Upper lobe of left lung (tissue), 6 donors: ENCODE measurements at places on chromosomes 16 and 17.

DNA sequence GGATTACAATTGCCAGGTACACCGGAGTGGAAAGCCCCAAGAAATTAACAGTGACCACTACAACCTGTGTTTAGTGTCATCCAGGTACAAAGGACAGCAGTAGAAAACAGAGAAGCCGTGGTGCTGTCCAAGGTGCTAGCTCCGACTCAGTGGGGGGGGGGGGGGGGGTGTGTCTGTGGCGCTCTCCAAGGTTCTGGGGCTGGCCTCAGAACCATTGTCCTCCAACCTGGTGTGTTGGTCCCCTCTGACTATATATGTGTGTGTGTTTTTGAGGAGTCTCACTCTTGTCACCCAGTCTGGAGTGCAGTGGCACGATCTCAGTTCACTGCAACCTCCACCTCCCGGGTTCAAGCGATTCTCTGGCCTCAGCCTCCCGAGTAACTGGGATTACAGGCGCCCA is 5.8 kb upstream of the ZNF23 start:
- no peak for DNase-seq
- H3K27ac ChIP-seq = no peak overlapping the region
- peaks cover 5% of the 10 kb centered on the region for H3K4me1 ChIP-seq

DNA sequence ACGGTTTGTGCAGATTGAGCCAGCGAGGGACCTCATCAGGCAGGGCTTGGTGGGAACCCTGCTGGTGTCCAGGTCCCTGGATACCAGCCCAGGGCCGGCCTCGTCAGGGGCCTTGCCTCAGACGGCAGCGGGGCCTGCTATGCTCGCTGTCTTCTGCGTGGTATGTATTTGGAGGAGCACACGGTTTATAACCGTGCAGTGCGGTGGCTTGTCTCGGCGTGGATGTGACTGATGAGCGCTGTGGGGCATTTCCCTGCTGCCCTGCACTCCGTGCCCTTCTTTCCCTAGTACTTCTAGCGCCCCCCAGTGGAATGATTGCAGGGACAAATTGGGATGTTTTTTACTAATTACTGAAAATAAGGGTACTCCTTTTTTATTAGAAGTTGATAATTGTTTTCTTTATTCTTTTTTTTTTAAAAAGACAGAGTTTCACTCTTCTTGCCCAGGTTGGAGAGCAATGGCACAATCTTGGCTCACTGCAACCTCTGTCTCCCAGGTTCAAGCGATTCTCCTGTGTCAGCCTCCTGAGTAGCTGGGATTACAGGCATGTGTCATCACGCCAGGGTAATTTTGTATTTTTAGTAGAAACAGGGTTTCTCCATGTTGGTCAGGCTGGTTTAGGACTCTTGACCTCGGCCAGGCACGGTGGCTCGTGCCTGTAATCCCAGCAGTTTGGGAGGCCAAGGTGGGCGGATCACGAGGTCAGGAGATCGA is 15.3 kb downstream of the TBCD start:
- no peaks in the 10 kb centered on the region for H3K4me1 ChIP-seq
- H3K27ac ChIP-seq = no peak overlapping the region
- no peak overlapping the region for H3K4me3 ChIP-seq
- DNase-seq = no peak
- H3K27me3 ChIP-seq = no peaks in the 10 kb centered on the region

- peak overlapping the region; percentile 66 for H3K27ac ChIP-seq
- no peaks in the 10 kb centered on the region for H3K36me3 ChIP-seq
- no peak overlapping the region for H3K4me3 ChIP-seq
- peaks cover 10% of the 10 kb centered on the region for H3K4me1 ChIP-seq
- no peaks in the 10 kb centered on the region for H3K27me3 ChIP-seq
Observed at GRCh38 chr17:10156948-10157607, 41.3 kb downstream of the GAS7 start.

- no peak overlapping the region for H3K4me3 ChIP-seq
Observed at GRCh38 chr16:82344157-82344556, 174.1 kb upstream of the MPHOSPH6 start.

DNA sequence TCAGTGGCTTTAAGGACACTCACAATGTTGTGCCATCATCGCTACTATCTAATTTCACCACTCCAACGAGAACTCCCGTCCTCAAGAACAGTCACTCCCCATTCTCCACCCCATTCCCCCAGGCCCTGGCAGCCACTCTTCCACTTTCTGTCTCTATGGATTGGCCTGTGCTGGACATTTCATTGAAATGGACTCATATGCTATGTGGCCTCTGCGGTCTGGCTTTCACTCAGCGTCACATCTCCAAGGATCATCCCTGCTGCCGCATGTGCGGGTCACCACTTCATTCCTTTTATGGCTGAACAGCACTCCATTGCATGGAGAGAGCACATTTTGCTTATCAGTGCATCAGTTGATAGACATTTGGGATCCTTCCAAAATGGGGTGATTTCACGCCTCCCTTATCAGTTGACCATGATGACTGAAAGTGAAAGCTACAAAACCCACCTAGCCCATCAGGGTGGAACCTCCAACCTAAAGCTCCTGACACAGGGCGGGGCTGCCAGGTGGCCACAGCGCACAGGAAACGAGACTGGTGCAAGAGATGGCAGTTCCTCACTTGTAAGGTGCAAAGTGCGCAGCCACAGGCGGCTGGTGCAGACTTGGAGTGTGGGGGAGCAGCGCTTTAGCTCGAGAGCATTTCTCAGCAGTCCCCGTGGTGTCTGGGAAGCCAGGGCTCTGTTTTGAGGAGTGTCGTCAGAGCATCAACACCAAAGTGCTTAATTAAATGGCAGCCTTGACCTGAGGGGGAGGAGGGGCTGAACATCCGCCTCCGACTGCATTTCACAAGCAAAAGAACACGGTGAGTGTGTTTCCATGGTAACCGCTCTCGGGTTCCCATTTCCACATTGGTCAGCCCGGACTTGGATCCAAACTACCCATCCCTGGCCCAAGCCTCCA is 23.8 kb downstream of the COTL1 start:
- no peak for DNase-seq
- H3K27ac ChIP-seq = peak overlapping the region; percentile 84

DNA sequence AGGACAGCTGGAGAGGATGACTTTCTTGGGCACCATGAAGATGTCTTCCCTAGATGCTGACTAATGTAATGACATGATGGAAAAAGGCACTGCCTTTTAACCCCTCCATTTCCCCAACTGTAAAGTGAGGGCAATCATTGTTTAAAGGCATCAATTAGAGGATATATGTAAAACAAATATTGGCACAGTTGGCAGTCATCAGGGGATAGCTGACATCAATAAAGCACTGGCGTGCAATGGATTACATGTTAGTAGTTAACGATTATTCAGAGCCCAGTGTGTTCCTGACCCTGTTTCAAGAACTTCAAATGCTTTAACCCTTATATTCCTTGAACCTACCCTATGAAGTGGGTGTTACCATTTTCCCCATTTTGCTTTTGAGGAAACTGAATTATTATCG is 100.7 kb downstream of the TMEM114 start:
- no peaks in the 10 kb centered on the region for H3K36me3 ChIP-seq
- no peak for DNase-seq
- no peak overlapping the region for H3K27ac ChIP-seq
- H3K27me3 ChIP-seq = no peaks in the 10 kb centered on the region
- H3K4me3 ChIP-seq = no peak overlapping the region
- no peaks in the 10 kb centered on the region for H3K4me1 ChIP-seq

GRCh38 chr16:51409001-51409675 is 258.1 kb upstream of the SALL1 start:
- H3K4me1 ChIP-seq = no peaks in the 10 kb centered on the region
- no peaks in the 10 kb centered on the region for H3K27me3 ChIP-seq
- no peak for DNase-seq
- H3K27ac ChIP-seq = no peak overlapping the region
- H3K36me3 ChIP-seq = no peaks in the 10 kb centered on the region

DNA sequence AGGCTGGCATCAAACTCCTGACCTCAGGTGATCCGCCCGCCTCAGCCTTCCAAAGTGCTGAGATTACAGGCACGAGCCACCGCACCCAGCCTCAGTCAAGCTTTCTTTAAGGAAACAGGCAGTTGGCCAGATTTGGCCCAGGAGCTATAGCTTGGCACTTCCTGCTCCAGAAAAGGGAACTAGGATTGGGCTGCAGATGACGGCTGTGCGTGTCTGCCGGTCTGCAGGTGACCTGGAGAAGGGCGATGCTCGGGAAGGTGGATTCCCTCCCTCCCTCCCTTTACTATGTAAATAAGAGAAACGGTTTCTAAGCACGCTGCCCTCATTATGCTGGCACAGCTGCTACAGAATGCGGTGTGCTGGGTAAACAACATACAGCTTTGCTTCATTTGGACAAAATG is 215.9 kb downstream of the RPTOR start:
- no peaks in the 10 kb centered on the region for H3K27me3 ChIP-seq
- H3K36me3 ChIP-seq = peaks cover 5% of the 10 kb centered on the region
- H3K27ac ChIP-seq = no peak overlapping the region
- peaks cover 17% of the 10 kb centered on the region for H3K4me1 ChIP-seq

GRCh38 chr16:55810451-55810961 is 22.4 kb downstream of the CES1 start:
- H3K27ac ChIP-seq = no peak overlapping the region
- no peaks in the 10 kb centered on the region for H3K27me3 ChIP-seq
- no peaks in the 10 kb centered on the region for H3K36me3 ChIP-seq

DNA sequence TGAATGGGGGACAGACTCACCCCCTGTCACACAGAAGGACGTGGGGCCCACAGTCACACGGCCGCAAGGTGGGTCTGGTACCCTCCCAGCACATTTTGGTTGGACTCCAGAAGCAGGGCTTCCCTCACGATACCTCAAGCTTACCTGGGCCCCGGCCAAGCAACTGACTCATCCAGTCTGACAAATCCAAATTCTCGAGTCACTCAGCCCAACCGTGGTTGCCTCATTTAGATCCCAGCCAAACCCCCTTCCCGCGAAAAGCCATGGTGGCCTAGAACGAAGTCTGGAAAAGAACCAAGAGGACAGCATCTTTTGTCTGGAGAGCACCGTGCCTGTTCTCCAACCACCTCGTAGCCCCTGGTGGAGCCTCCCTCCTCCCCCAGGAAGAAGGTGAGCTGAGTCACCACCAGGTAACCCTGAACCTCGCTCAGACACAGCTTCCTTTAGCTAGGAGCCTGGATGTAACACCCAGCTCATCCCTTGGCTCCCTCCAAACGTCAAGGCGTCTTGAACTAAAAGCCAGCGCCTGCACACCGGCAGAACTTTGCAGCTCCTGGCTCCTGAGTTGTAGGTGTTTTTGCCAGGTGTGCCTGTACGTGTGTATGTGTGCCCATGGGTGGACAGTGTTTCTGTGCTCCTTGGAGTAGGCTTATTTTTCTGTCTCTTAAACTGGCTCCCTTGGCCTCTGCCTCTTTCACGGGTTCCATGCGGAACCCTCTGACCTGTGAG is 78.9 kb downstream of the CMIP start:
- no peak for DNase-seq
- H3K27me3 ChIP-seq = no peaks in the 10 kb centered on the region
- peaks cover 54% of the 10 kb centered on the region for H3K4me1 ChIP-seq
- H3K36me3 ChIP-seq = peaks cover 4% of the 10 kb centered on the region
- H3K27ac ChIP-seq = no peak overlapping the region

GRCh38 chr17:33776304-33776703 is 478.8 kb upstream of the CCL2 start:
- H3K27me3 ChIP-seq = no peaks in the 10 kb centered on the region
- no peak overlapping the region for H3K4me3 ChIP-seq
- H3K4me1 ChIP-seq = no peaks in the 10 kb centered on the region

DNA sequence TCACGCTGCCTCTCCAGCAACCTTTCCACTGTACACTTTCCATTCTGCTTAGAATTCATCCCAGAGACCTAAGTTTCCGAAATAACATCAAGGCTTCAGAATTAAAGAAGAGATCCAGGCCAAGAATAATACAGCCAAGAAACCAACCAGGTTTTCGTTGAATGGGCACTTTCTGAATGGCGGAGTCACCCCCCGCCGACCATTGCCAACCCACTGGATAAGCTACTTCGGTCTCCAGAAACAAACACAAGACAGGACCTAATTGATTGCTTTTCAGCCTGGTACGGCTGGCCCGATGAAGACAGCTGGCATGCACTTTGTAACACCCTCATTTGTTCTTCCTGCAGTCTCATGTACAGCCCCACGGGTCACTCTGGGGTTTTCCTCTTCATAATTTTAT is 308.1 kb upstream of the ZFHX3 start:
- no peaks in the 10 kb centered on the region for H3K4me1 ChIP-seq
- H3K4me3 ChIP-seq = no peak overlapping the region
- H3K36me3 ChIP-seq = no peaks in the 10 kb centered on the region
- no peak overlapping the region for H3K27ac ChIP-seq
- H3K27me3 ChIP-seq = no peaks in the 10 kb centered on the region

- H3K4me3 ChIP-seq = peak overlapping the region; percentile 70
- peak overlapping the region; percentile 96 for H3K27ac ChIP-seq
- no peaks in the 10 kb centered on the region for H3K36me3 ChIP-seq
- DNase-seq = peak; percentile 93
- H3K4me1 ChIP-seq = peaks cover 31% of the 10 kb centered on the region
Observed at GRCh38 chr17:81386646-81387099, 8.6 kb upstream of the BAHCC1 start.

DNA sequence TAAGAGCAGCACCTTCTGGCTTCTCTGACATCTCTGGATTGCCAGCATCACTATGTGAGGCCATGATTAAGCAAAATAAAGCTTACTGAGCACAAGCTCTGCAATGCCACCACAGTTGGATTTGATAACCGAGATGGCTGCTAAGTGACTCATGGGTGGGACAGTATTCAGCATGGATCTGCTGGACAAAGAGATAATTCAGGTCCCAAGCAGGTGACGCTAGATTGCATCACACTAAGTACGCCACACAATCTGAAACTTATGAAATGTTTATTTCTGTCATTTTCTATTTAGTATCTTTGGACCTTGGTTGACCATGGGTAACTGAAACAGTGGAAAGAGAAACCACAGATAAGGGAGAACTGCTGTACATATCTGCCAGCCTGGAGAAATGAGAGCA is 27.4 kb downstream of the CDRT15 start:
- peaks cover 14% of the 10 kb centered on the region for H3K36me3 ChIP-seq
- DNase-seq = no peak
- H3K27ac ChIP-seq = no peak overlapping the region
- H3K4me1 ChIP-seq = no peaks in the 10 kb centered on the region
- H3K4me3 ChIP-seq = no peak overlapping the region
- H3K27me3 ChIP-seq = no peaks in the 10 kb centered on the region

DNA sequence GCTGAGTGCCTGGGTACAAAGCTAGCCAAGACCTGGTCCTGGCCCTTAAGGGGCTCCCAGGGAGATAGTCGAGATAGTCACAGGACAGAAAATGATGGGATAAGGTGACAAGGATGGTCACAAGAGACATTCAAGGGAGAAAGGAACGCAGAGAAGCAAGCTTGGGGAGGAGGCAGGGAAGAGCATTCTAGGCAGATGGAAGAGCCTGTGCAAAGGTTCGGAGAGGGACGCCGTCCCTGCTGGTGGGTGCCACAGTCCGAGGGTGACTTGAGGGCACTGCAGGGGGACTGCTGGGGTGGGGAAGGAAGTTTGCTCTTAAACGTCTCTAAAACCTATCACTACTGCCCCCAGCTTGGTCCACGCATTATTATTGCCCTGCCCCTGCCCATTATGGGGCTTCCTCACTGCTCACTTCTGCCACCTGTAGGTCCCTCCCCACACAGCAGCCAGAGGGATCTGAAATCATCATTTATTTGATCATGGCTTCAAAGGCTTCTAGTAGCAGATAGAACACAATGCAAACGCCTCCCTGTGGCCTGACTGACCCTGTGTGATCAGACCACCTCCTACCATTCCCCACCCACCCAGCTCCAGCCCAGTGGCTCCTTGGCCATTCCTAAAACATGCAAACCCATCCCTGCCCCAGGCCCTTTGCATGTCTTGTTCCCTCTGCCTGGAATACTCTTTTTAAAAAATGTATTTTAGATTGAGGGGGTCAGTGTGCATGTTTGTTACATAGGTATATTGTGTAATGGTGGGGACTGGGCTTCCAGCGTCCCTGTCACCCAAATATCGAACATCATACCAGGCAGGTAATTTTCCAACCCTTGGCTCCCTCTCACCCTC is 60.3 kb downstream of the RMI2 start:
- no peak overlapping the region for H3K4me3 ChIP-seq
- no peak overlapping the region for H3K27ac ChIP-seq
- no peaks in the 10 kb centered on the region for H3K27me3 ChIP-seq
- H3K4me1 ChIP-seq = no peaks in the 10 kb centered on the region
